ENCODE measurements at places on chromosomes 16 and 17.

DNA sequence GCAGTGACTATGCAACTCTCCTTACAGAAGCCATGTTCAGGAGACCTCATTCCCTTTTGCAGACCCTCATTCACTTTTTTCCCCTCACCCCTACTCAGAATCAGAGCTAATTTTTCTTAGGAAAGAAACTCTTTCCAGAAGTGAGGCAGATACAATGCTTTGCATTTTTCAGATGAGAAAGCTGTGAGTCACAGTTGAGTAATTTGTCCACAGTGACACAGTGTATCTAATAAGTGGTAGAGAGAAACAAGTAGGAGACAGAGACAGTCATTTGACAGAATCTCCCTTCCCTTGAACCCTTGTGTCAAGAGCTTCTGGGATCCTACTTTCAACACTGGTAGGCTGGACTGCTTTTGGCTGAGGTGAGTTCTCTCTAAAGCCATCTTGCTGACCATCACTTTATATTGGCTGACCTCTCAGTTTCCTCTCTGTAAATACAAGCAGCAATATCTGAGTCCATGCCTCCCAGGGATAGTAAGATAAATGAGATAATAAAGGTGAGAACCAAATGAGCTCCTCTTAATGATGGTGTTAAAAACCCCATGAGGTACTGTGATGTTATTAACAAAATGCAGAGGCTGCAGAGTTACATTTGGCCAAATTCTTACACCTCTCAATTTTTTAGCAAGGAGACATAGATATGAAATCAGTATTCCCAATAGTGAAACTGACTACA lies 130.8 kb downstream of the CA10 start:
- DNase-seq = no peak

DNA sequence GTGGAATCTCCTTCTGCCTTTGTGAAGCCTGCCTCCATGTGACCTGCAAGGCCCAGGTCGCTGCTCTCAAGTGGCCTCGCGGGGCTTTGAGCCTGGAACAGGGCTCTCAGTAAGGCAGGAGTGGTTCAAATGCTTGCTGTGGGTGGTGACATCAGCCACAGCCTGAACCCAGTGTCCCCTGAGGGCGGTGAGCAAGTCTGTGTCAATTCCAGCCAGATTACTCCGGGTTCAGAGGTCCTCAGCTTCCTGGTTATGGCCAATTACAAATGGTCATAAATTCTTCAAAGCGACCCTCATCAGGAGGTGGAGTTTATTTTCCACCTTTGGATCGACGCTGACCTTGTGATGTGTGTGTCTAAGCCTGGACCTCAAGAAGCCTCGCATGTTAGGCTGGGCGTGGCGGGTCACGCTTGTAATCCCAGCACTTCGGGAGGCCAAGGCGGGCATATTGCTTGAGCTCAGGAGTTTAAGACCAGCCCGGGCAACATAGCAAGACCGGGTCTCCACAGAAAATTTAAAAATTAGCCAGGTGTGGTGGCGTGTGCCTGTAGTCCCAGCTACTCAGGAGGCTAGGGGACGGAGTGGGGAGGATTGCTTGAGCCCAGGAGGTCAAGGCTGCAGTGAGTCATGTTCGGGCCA lies 17.3 kb downstream of the LGALS3BP start:
- no peak for DNase-seq

GRCh38 chr17:10061111-10061845 lies 137.1 kb downstream of the GAS7 start:
- no peak for DNase-seq

- DNase-seq = peak; percentile 55
These were observed 441.0 kb upstream of the ERCC4 start for GRCh38 chr16:13478991-13479390.

DNA sequence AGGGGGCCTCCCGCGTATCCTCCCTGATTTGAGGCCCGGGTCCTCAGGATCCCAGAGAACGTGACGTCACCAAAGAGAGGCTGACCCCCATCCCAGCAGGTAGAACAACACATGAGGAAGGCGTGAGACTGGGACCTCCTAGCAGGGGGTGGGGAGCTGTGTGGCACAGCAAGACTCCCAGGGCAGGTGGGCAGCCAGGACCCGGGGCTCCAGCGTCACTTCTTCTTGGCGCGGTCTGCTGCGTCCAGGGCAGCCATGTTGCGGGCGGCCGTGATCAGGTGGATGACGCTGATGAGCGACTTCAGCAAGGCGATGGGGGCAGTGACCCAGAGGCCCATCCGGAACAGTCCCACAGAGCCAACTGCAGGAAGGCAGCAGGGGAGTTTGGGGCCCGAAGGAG lies 4.1 kb downstream of the CDIPT start:
- no peak for DNase-seq

DNA sequence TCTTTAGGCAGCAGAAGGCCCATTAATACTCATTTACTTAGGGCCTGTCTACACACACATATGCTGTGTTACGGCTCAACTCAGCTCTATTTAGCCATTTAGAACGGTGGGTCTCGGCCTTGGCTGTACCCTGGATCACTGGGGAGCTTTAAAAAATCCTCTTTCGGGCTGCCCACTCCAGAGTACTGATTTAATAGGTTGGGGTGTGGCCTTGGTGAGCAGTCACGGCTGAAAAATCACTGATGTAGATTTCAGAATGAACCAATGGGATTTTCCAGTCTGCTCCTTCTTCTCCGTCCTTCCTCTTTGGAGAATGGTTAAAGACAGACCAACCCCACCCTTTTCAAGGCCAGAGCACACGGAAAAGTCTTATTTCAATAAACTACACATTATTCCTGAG lies 223.5 kb downstream of the CCDC182 start:
- DNase-seq = peak; percentile 82

DNA sequence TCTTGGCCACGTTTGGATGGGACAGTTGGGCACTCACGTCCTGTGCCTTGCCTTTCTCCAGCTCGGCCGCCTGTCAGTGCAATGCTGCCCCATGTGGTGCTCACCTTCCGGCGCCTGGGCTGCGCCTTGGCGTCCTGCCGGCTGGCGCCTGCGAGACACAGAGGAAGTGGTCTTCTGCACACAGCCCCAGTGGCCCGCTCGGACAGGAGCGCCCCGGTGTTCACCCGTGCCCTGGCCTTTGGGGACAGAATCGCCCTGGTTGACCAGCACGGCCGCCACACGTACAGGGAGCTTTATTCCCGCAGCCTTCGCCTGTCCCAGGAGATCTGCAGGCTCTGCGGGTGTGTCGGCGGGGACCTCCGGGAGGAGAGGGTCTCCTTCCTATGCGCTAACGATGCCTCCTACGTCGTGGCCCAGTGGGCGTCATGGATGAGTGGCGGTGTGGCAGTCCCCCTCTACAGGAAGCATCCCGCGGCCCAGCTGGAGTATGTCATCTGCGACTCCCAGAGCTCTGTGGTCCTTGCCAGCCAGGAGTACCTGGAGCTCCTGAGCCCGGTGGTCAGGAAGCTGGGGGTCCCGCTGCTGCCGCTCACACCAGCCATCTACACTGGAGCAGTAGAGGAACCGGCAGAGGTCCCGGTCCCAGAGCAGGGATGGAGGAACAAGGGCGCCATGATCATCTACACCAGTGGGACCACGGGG lies 7.1 kb downstream of the ACSF3 start:
- no peak for DNase-seq

DNA sequence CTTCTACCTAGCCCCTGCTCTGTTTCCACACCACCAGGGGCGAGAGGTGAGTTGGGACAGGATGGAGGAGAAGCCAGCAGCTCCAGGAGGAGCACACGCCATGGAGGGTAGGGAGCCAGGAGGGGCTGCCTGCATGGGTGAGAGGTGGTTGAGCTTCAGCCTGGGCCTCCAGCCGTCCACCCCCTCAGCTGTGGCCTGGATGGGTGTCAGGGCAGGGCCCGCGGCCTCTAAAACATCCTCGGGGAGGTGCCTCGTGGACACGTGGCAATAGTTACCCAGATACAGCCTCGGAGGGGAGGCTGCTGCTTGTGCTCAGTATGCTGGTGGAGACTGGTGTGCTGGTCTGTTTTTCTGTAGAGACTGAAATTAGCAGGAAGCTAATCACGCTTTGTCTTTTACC lies 104.7 kb upstream of the GSE1 start:
- no peak for DNase-seq

DNA sequence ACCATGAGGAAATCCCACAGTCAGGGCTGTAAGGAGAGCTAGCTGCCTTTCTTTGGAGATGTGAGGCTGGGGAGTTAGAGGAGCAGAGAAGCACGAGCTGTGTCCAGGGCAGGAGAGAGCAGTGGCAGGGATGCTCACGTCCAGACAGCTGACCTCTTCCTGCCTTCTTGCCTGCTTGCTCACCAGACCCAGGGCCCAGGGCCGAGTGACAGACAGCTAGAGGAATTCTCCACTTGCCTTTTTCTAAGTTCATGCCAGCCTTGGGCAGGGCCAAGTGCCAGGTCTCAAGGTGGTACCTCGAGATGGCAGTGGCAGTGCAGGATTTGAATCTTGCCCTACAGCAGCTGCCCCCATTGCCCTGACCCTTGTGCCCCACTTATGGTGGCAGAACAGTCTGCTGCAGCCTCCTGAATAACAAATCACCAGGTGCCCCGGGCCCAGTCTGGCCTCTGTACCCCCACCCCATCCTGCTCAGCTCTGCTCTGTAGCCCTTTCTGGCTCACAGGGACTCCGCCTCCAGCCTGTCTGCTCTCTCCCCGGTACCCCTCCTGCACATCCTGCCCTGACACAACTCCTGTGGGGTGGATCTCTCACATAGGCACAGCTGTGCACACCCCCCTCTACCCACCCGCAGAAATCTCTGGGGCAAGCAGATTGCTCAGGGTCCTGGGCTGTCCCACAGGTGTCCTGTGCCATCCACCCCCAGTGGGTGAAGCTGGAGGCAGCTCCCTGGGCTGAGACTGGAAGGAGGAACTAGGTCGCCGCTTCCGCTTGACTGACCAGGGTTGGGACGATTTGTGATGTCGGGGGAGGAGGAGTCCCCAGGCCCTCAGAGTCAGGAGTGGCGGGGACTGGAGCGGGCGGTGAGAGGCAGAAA lies 25.9 kb downstream of the GRIN2C start:
- no peak for DNase-seq

DNA sequence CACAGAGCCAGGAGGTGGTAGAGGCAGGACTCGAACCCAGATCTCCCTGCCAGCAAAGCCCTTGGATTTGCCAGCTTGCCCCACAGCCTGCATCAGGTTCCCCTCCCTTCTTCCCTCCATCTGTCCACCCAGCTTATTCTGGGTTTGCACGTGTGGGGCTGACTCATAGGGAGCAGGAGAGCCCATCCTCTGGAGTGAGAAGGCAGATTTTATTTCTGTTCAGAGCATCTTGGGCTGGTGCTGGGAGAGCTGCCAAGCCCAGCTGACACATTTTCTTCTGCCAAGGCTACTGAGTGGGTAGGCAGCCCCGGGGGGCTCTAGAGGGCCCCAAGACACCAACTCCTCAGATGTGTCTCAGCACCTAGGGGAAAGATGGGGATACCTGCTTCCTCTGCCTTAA lies 106.3 kb upstream of the CRHR1 start:
- peak; percentile 64 for DNase-seq

DNA sequence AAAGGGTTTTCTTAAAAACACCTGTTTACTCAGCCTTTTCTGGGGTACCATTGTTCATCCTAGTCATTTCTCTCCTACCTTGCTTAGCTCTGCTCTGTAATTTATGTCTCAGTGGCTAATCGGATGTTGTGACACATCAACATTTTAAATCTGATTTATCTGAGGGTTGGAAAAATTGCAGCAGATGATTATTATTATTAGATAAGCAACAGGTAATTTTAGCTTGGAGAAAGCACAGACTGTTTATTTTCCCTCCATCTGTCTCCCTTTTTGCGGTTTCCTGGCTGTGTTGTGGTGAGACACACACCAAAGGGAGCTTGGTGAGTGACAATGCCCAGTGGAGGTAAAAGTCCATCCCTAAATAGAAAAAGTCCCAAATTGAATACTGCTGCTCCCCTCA lies 389.9 kb downstream of the UTP18 start:
- no peak for DNase-seq

DNA sequence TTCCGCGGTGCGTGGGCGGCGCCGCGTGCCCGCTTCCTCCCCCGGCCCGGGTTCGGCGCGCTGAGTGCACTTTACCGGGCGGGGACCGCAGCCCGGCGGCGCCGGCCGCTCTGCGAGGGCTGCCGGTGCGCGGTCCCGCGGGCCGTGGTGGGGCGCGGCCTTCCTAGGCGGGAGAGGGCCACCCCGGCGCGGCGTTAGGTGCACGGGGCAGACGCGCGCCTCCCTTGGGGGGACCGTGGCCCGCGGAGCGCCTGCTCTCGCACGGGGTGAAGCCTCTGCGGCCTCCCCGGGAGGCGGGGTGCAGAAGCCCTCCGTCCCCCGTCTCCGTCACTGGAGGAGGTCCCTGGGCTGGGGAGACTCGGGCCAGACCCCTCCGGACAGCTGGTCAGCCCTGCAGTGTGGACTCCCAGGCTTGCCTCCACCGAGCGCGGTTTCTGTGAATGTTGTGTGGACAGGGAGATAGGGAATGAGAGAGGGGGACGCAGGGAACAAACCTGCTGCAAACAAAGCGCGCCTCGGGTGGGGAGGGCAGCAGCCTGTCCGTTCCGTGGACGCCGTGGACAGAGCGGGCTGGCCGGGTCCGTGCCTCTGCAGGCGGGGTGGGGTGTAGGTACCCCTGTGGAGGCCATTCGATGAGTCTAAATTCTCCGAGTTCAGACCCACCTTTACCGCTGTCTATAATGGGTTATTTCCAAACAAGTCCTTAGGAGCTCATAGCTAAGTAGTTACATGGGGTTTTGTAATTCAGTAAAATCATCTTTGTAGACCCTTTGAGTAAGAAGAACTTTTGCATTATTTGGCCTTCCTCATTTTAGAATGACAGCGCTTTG lies 721 bp downstream of the TBCD start:
- DNase-seq = peak; percentile 68

DNA sequence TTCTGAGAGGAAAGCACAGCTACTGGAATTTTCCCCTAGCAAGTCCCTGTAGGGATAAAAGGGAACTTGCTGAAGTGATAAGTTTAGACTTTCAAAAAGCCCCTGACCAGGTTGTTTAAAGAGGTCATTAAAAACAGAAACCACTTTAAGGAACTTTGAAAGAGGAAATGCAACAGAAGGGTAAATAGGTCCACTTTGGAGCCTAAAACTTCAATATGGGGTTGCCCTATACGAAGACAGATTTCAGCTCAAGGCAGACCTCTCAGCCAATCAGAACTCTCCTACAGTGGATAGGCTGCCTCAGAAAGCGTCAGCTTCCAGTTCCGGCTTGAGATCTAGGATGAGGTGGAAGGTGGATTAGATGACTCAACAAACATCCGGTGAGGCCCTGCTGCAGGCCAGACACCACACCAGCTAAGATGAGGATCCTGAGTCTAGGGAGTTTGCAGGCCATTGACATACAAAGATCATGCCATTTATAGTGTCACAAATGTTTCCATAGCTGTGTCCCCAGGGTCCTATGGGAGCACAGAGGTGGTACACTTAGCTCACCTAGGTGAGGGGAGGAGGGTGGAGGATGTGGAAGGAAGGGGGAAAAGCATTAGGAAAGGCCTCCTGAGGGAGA lies 7.9 kb upstream of the MFSD6L start:
- no peak for DNase-seq

- DNase-seq = no peak
These were observed 18.6 kb downstream of the SCNN1B start for GRCh38 chr16:23320693-23321092.

- DNase-seq = no peak
These were observed 52.3 kb downstream of the FOXK2 start for GRCh38 chr17:82571855-82572254.

GRCh38 chr17:31691251-31691905 lies 167.7 kb downstream of the COPRS start:
- no peak for DNase-seq

All from D341Med (cell line).